WTC11 (cell line): ENCODE measurements at places on chromosomes 7 and 10.
A peak's percentile ranks its signal among the peaks of the same experiment; 100 is the strongest.

GRCh38 chr10:28492116-28492920 is 40.6 kb upstream of the WAC start:
- no peak overlapping the region for H3K27ac ChIP-seq
- no peaks in the 10 kb centered on the region for H3K36me3 ChIP-seq
- H3K4me1 ChIP-seq = no peaks in the 10 kb centered on the region

- H3K4me1 ChIP-seq = peaks cover 20% of the 10 kb centered on the region
- no peaks in the 10 kb centered on the region for H3K27me3 ChIP-seq
- DNase-seq = no peak
- H3K4me3 ChIP-seq = no peak overlapping the region
These were observed 138.7 kb downstream of the MAPK8 start for GRCh38 chr10:48444861-48445841.

GRCh38 chr7:4931943-4932342 is 27.0 kb downstream of the MMD2 start:
- no peak overlapping the region for H3K27ac ChIP-seq
- no peak overlapping the region for H3K4me3 ChIP-seq
- H3K27me3 ChIP-seq = no peaks in the 10 kb centered on the region
- no peaks in the 10 kb centered on the region for H3K36me3 ChIP-seq
- peak; percentile 56 for DNase-seq

- no peak overlapping the region for H3K27ac ChIP-seq
- H3K27me3 ChIP-seq = no peaks in the 10 kb centered on the region
- no peak for DNase-seq
- no peaks in the 10 kb centered on the region for H3K36me3 ChIP-seq
- peak overlapping the region; percentile 87 for H3K4me3 ChIP-seq
These were observed 1.2 kb downstream of the MCU start for GRCh38 chr10:72692994-72693781.

DNA sequence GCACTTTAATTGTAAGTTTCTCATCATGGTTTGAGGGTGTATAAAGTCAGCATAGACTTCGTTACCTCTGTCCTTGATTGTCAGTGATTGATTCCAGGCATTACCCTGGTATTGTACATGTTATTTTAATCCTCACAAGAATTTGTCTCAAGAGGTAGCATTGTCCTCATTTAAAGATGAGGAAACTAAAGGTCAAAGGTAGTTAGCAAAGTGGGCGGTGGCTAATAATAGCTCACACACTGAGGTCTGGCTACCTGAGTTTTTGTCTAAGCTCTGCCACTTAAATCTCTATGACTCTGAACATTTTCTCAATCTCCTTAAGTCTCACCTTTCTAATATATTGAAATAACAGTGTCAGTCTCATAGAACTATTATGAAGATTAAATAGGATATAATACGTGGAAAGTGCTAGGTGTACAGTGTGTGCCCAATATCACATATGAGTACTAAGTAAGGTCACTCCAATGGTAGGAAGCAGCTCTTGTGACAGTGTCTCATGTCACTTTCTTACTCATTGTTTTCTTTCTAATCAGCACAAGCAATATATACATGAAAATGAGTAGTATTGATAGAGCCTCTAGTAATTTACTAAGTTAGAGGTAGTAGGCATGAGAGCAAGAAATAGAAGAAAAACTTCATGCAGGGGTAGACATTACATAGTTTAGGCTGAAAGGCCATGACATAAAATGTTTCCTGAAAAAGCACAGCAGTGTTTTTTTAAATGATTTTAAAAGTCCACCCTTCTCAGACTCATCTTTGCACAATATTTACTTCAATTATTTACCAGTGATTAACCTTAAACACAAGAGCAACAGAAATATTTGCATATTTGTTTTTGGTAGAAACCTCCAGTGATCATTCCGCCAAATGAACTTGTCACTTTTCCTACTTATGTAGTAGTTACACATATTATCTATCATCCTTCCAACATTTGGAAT is 21.0 kb downstream of the AHR start:
- H3K27me3 ChIP-seq = no peaks in the 10 kb centered on the region
- H3K4me1 ChIP-seq = peaks cover 42% of the 10 kb centered on the region

- peaks cover 2% of the 10 kb centered on the region; the same call in 1 of the 2 replicates for H3K4me1 ChIP-seq
- H3K27me3 ChIP-seq = no peaks in the 10 kb centered on the region
- no peaks in the 10 kb centered on the region for H3K36me3 ChIP-seq
- no peak overlapping the region for H3K27ac ChIP-seq
- H3K4me3 ChIP-seq = no peak overlapping the region
- no peak for DNase-seq
These were observed 1.0 kb upstream of the CYP2W1 start for GRCh38 chr7:981793-982510.

- peak overlapping the region; percentile 89 for H3K27ac ChIP-seq
- H3K4me3 ChIP-seq = peak overlapping the region; percentile 33; the same call in 1 of the 2 replicates
- H3K36me3 ChIP-seq = peaks cover 17% of the 10 kb centered on the region
- no peaks in the 10 kb centered on the region for H3K27me3 ChIP-seq
These were observed 22.9 kb downstream of the CDK6 start for GRCh38 chr7:92813390-92814024.

- H3K27ac ChIP-seq = no peak overlapping the region
- H3K36me3 ChIP-seq = peaks cover 6% of the 10 kb centered on the region
- no peak overlapping the region for H3K4me3 ChIP-seq
- DNase-seq = peak; percentile 60
These were observed 90.7 kb upstream of the C1QL3 start for GRCh38 chr10:16612115-16612980.

- no peak overlapping the region for H3K4me3 ChIP-seq
- peak; percentile 56 for DNase-seq
- no peaks in the 10 kb centered on the region for H3K36me3 ChIP-seq
- peaks cover 42% of the 10 kb centered on the region for H3K4me1 ChIP-seq
These were observed 294.5 kb upstream of the NFE2L3 start for GRCh38 chr7:25857376-25858067.

DNA sequence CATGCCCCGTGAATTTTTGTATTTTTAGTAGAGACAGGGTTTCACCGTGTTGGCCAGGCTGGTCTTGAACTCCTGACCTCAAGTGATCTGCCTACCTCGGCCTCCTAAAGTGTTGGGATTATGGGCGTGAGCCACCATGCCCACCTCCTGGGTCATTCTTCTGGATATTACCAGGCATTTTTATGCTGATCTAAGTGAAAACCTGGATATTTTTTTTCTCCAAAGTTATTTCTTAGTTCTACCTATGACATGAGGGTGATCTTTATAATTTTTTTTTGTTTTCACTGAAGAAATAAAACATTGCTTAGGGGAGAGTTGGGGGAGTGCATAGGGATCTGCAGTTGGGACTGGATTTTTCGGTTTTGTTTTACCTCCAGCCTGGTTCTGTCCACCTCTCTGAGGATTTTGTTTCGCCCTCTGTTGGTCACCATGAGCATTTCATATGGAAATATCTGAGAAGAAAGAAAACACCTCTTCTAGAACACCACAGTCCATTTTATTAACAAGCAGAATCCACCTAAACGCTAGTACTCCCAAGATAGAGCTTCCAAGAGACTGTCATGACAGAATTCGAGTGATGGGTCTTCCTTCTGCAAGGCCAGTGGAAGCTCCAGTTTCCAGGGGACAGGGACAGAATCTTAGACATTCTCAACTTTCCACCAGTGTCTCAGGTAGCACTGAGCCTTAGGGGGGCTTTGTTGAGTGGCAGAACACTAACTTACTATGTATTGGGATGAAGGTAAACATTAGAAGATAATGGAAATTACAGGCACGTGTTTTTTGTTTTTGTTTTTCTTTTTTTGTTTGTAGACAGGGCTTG is 33.4 kb upstream of the AFAP1L2 start:
- no peak overlapping the region for H3K4me3 ChIP-seq
- DNase-seq = no peak
- no peak overlapping the region for H3K27ac ChIP-seq
- H3K36me3 ChIP-seq = peaks cover 31% of the 10 kb centered on the region

- no peak overlapping the region for H3K27ac ChIP-seq
- DNase-seq = no peak
- H3K27me3 ChIP-seq = no peaks in the 10 kb centered on the region; the same call in 1 of the 2 replicates
- H3K36me3 ChIP-seq = no peaks in the 10 kb centered on the region
- H3K4me1 ChIP-seq = no peaks in the 10 kb centered on the region
These were observed 119.7 kb upstream of the SLC25A13 start for GRCh38 chr7:96441436-96442084.

DNA sequence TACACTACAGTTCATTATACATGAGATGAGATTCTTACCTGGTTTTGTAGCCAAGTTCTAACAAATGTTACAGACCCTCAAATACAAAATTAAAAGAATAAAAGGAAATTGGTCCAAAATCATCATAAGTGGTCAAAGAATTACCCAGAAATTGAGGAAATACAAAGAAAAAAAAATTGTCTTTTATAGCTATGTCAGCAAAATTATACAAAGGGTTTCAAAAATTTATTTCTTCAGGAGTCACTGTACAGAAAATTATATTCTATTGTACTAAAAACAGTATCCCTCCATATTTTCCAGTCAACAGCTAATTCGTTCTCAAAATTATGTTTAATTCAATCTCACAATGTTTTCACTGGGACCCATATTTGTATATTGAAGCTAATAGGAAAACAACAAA is 14.3 kb downstream of the PPP1R3A start:
- DNase-seq = no peak

GRCh38 chr10:102673819-102674511 is 29.7 kb downstream of the TRIM8 start:
- H3K4me3 ChIP-seq = peak overlapping the region; percentile 53
- peaks cover 81% of the 10 kb centered on the region for H3K4me1 ChIP-seq
- H3K27me3 ChIP-seq = no peaks in the 10 kb centered on the region
- DNase-seq = no peak
- H3K27ac ChIP-seq = peak overlapping the region; percentile 81

DNA sequence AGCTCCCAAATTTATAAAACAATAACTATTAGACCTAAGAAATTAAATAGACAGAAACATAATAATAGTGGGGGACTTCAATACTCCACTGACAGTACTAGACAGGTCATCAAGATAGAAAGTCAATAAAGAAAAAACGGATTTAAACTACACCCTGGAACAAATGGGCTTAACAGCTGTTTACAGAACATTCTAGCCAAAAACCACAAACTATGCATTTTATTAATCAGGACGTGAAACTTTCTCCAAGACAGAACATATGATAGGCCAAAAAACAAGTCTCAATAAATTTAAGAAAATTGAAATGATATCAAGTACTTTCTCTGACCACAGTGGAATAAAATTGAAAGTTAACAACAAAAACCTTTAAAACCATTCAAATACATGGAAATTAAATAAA is 46.4 kb downstream of the ZNF680 start:
- H3K36me3 ChIP-seq = peaks cover 77% of the 10 kb centered on the region
- H3K4me3 ChIP-seq = no peak overlapping the region
- no peak overlapping the region for H3K27ac ChIP-seq
- no peaks in the 10 kb centered on the region for H3K4me1 ChIP-seq
- DNase-seq = no peak

DNA sequence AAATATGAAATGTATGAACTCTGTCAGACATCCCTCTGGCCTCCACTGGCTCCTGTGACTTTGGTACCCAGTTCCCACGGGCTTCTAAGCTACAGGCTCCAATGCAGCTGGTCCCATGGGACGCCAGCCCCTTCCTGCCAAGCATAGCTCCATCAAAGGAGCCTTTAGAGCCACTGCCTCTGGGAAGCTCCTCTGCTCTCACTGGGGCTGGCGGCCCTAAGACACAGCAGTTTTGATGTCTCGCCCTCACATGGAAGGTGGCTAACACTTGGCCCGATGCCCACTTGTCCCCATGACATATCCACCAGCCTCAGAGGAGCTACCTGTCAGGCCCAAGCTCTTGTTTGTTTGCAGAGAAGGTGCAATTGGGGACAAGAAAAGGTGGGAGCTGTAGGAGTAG is 453.7 kb upstream of the LRRN3 start:
- no peaks in the 10 kb centered on the region for H3K27me3 ChIP-seq
- H3K27ac ChIP-seq = no peak overlapping the region
- no peaks in the 10 kb centered on the region for H3K36me3 ChIP-seq

- H3K27ac ChIP-seq = no peak overlapping the region
- no peak overlapping the region for H3K4me3 ChIP-seq
- peak; percentile 90 for DNase-seq
- no peaks in the 10 kb centered on the region for H3K36me3 ChIP-seq
- peaks cover 8% of the 10 kb centered on the region for H3K4me1 ChIP-seq
- no peaks in the 10 kb centered on the region for H3K27me3 ChIP-seq
These were observed 32.8 kb downstream of the TMEM130 start for GRCh38 chr7:98836811-98837629.

- peaks cover 1% of the 10 kb centered on the region for H3K4me1 ChIP-seq
- no peaks in the 10 kb centered on the region for H3K36me3 ChIP-seq
These were observed 54.3 kb downstream of the LRRC18 start for GRCh38 chr10:48885376-48885775.

- no peaks in the 10 kb centered on the region for H3K27me3 ChIP-seq
- H3K4me3 ChIP-seq = no peak overlapping the region
- no peaks in the 10 kb centered on the region for H3K36me3 ChIP-seq
- peak overlapping the region; percentile 49 for H3K27ac ChIP-seq
- no peaks in the 10 kb centered on the region for H3K4me1 ChIP-seq
- no peak for DNase-seq
These were observed 20.6 kb upstream of the GDI2 start for GRCh38 chr10:5833814-5834213.

GRCh38 chr7:110987127-110987693 is 103.7 kb upstream of the LRRN3 start:
- H3K4me3 ChIP-seq = no peak overlapping the region
- no peak overlapping the region for H3K27ac ChIP-seq
- no peak for DNase-seq
- H3K36me3 ChIP-seq = no peaks in the 10 kb centered on the region
- H3K4me1 ChIP-seq = no peaks in the 10 kb centered on the region
- no peaks in the 10 kb centered on the region for H3K27me3 ChIP-seq

- peaks cover 30% of the 10 kb centered on the region for H3K36me3 ChIP-seq
- DNase-seq = no peak
- H3K27me3 ChIP-seq = no peaks in the 10 kb centered on the region
- peaks cover 10% of the 10 kb centered on the region for H3K4me1 ChIP-seq
- H3K4me3 ChIP-seq = no peak overlapping the region
These were observed 163.2 kb downstream of the TNS3 start for GRCh38 chr7:47418601-47419309.

DNA sequence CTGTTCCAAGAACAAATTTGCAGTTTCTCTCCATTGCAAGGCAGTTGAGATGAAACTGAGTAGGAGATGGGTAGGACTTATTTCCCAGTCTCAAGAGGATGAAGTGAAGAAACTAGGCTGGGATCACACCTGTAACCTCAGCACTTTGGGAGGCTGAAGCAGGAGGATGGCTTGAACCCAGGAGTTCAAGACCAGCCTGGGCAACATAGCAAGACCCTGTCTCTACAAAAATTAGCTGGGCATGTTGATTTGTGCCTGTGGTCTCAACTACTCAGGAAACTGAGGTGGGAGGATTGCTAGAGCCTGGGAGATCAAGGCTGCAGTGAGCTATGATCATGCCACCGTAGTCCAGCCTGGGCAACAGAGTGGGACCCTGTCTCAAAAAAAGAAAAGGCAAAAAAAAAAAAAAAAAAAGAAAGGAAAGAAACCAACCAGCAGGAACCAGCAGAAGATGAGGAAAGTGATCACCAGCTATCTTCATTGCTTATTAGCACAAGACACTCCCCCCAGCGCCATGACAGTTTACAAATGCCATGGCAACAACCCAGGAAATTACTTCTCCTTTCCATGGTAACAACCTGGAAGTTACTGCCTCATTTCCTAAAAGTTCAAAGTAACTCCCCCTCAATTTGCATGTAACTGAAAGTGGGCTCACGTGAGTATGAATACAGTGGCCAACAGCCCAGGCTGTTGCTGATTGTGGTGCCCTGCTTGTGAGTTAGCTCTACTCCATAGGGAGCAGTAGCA is 18.3 kb upstream of the ST8SIA6 start:
- peaks cover 17% of the 10 kb centered on the region for H3K4me1 ChIP-seq
- no peak overlapping the region for H3K4me3 ChIP-seq
- 0 out of 2 replicates have a peak overlapping the region, but pooled peaks have one; percentile 61 for H3K27ac ChIP-seq
- no peaks in the 10 kb centered on the region for H3K27me3 ChIP-seq
- H3K36me3 ChIP-seq = peaks cover 6% of the 10 kb centered on the region

- no peak overlapping the region for H3K27ac ChIP-seq
- no peak overlapping the region for H3K4me3 ChIP-seq
- no peak for DNase-seq
- H3K4me1 ChIP-seq = peaks cover 17% of the 10 kb centered on the region
These were observed 29.2 kb upstream of the PITRM1 start for GRCh38 chr10:3201796-3202195.
